ENCODE measurements at places on chromosomes 2 and 18. TPM values are rescaled to one million over a fixed set of nuclear protein-coding genes. Genes with fewer than 3 reads are reported as not detected.

Gene GATA6
- total RNA-seq: 1.9 TPM

Gene ONECUT2
- total RNA-seq: 0.05 TPM

Gene FOXI3
- total RNA-seq: not detected

Gene TSPYL6
- not detected for total RNA-seq

Gene AKAIN1
- not detected for total RNA-seq

Gene KCNE4
- 3.5 TPM for total RNA-seq

Gene WNT10A
- not detected for total RNA-seq

Gene ERMN
- total RNA-seq: not detected

Gene MAP2
- 7.2 TPM for total RNA-seq

Gene TEX44
- not detected for total RNA-seq

Gene PSME4
- total RNA-seq: 36.2 TPM

Gene SOX11
- 71.7 TPM for total RNA-seq

Gene GPR17
- total RNA-seq: not detected

Gene CASP8
- 11.4 TPM for total RNA-seq

Gene DAW1
- not detected for total RNA-seq

Gene SPDYA
- total RNA-seq: 1.2 TPM

Gene HNMT
- 4.6 TPM for total RNA-seq

Gene GALNT13
- total RNA-seq: not detected

Gene MYO3B
- not detected for total RNA-seq

Gene SLC4A5
- 2.3 TPM for total RNA-seq

Gene L3MBTL4
- total RNA-seq: 0.59 TPM

Gene APOB
- 0.21 TPM for total RNA-seq

Gene PPP4R1
- 140 TPM for total RNA-seq

Gene POTEF
- not detected for total RNA-seq

Gene SERPINB5
- not detected for total RNA-seq

Gene GPR55
- total RNA-seq: not detected

Gene RAD51AP2
- not detected for total RNA-seq

Gene AGFG1
- total RNA-seq: 55.1 TPM

Gene IHH
- 0.18 TPM for total RNA-seq

Gene GTF2A1L
- 1.9 TPM for total RNA-seq

Gene NABP1
- 12.2 TPM for total RNA-seq

Gene SIX2
- 42.8 TPM for total RNA-seq

Gene CCL20
- total RNA-seq: not detected

Gene CRYBA2
- not detected for total RNA-seq

Gene GAREM2
- 20.8 TPM for total RNA-seq

Gene DYNAP
- not detected for total RNA-seq

Gene RTP5
- total RNA-seq: not detected

Gene SLC14A1
- 0.24 TPM for total RNA-seq

Gene ALLC
- not detected for total RNA-seq

Gene LRATD1
- not detected for total RNA-seq

Gene SLC9A4
- not detected for total RNA-seq

Gene PLEKHH2
- 17.4 TPM for total RNA-seq

Gene ELOA2
- not detected for total RNA-seq

Gene SLC5A7
- not detected for total RNA-seq

Gene CLIP4
- 22.1 TPM for total RNA-seq

Gene FBXO48
- total RNA-seq: 0.81 TPM

Gene C2orf72
- not detected for total RNA-seq

Gene ANTXR1
- total RNA-seq: 144 TPM

Gene SLC19A3
- not detected for total RNA-seq

Measured in osteocyte (in vitro differentiated cells).